Stimulated activated CD4-positive, alpha-beta T cell treated with anti-CD3 and anti-CD28 coated beads, Interleukin-12 subunit alpha, Interleukin-12 subunit beta, amount 100 ng/mL, for 24 hours (primary cell): ENCODE measurements at places on chromosomes 5 and 9.

DNA sequence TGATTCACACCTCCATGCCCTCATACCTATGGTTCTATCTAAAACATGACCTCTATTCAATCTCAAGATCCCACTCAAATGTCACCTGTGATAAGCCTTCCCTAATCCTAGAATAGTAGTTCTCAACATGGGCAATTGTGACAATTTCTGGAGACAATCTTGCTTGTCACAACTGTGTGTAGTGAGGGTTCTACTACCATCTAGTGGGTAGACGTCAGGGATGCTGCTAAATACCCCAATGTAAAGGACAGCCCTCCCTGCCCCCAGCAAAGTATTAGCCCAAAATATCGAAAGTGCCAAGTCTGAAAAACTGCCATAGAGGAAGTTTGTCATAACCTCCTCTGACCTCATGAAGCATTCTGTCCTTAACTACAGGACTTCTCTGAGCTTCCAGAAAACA, 32.0 kb downstream of the TBCA start:
- no peak for DNase-seq

GRCh38 chr5:83467371-83468035, 4.0 kb upstream of the VCAN start:
- DNase-seq: no peak

GRCh38 chr5:85591311-85591710, 1026.4 kb upstream of the COX7C start:
- no peak for DNase-seq

GRCh38 chr9:120862452-120862851, 14.5 kb downstream of the PHF19 start:
- no peak for DNase-seq

- DNase-seq: no peak
These were observed 21.2 kb downstream of the AUH start for GRCh38 chr9:91340395-91340967.

GRCh38 chr9:82255481-82256176, 267.1 kb downstream of the SPATA31D1 start:
- DNase-seq: no peak

DNA sequence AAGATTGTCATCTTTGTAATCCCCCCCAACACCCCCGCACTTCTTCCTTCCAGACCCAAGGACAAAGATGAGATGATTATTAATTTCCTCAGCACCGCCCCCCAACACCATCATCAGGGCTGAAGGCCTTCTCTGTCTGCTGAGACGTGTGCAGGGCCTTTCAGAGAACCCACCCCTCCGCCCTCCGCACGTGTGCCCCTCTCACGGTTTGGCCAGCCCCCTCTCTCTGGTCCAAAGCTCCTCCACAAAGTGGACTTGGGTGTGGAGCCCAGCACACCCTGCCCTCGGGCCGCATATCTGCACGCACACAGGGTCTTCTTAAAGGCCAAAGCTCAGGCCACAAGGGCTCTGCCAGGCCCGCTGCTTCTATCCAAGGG, 32.0 kb downstream of the PAX5 start:
- no peak for DNase-seq

- no peak for DNase-seq
These were observed at the start of gene ENTREP1 for GRCh38 chr9:69324549-69325401. Gene ENTREP1 (plus strand): TSS chr9:69325215. CDS start chr9:69325310, 95 bp downstream.

- DNase-seq: no peak
These were observed 185.4 kb downstream of the CRB2 start for GRCh38 chr9:123541411-123541810.

DNA sequence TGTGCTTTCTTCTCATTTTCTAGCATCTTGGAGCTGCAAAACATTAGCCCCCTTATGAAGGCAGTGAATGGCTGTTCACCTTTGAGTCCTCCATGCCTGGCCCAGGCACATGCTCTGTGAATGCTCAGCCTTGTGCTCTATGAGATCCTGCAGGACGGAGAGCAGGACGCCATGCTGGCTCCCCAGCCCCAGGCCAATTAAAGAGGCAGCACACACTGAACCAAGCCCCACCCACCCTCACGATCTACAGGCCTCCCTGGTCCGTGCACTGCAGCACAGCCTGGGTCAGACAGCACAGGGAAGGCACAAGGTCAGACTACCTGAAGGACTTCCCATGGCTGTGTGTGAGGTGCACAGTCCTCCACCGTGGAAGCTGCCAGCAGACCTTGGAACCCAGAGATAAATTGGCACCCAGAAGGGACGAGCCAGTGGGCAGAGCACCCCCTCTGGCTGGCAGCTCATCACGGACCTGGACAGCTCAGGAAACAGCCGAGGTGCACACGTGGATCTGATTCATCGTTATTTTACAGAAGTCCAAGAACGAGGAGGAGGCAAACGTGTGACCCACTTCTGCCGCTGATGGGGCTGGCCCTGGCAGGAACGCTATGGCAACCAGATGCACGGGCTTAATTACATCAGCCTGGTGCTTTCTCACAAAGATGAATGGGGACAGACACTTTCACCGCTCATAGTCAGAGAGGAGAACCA, 59.5 kb downstream of the OLFM1 start:
- no peak for DNase-seq

- no peak for DNase-seq
These were observed 127.4 kb downstream of the COL23A1 start for GRCh38 chr5:178462816-178463215.

DNA sequence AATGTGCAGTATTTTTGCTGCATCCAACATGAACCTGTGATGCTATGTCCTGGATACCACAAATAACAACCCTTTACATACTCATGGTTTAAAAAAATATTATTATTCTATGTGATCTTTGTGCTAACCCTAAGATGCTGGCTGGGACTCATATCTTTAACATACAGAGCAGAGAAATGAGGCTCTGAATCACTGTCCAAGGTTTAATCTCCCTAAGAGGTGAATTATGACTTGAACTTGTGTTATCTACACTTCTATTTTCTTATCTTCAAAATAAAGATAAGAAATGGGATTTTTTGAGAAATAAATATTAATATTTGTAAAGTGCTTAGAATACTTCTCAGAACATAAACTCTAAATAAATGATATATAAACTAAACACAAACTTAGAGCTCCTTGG, 68.8 kb upstream of the GRIA1 start:
- DNase-seq: no peak

- no peak for DNase-seq
These were observed 122.8 kb downstream of the CCDC192 start for GRCh38 chr5:127826011-127826410.
